ENCODE measurements at places on chromosomes 16 and 17.
A peak's percentile ranks its signal among the peaks of the same experiment; 100 is the strongest.

DNA sequence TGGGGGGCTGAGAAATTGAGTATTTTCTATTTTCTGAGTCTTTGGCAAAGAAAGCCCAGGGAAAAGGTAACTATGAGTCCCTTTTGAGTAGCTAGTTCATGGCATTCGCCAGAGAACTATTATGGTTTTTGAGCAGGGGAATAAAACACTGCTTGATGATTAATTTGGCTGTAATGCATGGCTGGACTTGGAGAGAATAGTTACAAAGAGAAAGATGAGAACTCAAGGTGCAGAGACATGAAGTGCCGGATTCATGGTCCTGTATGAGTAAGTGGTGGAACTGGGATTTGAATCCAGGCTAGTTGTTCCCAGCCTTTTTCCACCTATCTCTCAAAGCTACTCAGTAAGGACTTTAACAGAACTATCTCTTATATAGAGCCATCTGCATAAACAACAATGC lies 266.6 kb downstream of the CA10 start:
- DNase-seq = no peak

GRCh38 chr17:18109935-18110485 lies 1.5 kb downstream of the MYO15A start:
- DNase-seq = no peak

DNA sequence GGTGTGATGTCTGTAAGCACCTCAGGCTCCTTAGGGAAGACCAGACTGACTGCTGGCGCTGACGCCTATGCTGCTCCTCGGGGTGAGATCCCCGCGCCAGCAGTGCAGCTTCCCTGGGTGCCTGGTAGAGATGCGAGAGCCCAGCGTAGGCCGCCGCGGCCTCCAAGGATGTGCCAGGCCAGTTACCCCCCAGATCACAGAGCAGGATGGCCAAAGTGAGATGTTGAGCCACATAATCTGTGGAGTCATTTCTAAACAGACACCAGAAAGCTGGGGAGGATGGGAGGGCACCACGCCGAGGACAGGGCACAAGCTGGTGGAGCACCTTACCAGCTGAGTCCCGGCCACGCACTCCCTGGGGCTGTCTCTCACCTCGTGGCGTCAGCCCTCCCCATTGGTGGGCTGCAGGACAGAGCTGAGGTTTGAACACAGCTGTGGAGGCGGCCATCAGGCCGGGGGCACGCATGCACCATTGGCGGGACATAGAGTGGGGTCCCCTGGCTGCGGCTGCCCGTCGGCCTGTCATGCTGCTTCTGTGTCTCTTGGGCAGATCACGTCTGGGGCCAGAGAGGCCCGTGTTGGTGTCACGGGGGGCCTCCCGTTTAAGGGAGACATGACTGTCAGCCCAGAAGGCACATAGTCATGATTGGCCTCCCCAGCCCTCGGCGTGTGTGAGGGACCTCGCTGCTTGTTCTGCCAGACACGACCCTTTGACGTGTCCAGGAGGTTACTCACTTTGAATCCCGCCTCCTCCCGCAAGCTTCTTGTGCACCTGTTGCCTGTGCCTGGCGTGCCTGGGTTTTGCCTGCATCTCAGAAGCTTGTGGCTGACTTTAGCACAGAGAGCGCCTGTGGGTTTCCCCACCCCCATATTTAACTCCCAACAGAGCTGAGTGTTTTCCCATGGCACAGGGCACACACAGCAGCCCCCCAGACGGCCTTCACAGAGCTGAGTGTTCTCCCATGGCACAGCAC lies 21.9 kb downstream of the MAPK8IP3 start:
- no peak for DNase-seq

DNA sequence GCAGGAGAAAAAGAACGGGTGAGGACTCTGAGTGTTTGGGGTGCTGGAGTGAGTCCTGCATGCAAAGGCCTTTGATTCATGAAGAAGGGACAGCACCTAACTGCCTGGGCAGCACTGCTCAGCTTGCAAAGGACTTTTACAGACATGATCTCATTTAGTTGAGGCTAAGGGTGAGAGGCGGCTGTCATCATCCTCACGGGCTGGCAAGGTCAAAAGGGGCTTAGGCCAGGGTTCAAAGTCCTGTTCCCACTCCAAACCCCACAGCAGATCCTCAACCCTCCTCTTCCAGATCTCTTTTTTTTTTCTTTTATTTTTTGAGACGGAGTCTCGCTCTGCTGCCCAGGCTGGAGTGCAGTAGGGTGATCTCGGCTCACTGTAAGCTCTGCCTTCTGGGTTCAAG lies 4.8 kb downstream of the RHBDF2 start:
- no peak for DNase-seq

DNA sequence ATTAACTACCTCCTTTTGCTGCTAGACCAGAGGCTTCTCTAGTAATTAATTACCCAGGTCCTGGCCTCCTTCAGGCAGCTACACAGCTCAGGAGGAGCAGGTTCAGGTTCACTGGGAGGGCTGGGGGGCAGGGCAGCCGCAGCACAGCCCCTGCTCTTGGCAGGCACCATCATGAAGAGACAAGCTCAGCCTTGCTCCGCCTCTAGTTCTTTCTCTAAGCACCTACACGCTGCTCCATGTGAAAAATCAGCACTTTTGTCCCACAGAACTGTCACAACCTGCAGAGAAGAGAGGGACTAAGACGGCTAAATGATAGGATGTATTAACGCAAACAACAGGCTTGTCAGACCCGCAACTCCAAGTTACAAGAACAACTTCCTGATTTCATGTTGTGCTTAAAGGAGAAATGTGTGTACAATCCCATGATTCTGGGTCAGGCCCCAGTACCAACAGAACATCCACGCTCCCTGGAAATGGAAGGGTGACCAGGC lies 53.4 kb downstream of the GRB2 start:
- no peak for DNase-seq

GRCh38 chr16:53506254-53506653 lies 3.2 kb upstream of the AKTIP start:
- no peak for DNase-seq

- DNase-seq = no peak
Measured at GRCh38 chr17:68853439-68853838, 101.8 kb downstream of the ABCA8 start.

DNA sequence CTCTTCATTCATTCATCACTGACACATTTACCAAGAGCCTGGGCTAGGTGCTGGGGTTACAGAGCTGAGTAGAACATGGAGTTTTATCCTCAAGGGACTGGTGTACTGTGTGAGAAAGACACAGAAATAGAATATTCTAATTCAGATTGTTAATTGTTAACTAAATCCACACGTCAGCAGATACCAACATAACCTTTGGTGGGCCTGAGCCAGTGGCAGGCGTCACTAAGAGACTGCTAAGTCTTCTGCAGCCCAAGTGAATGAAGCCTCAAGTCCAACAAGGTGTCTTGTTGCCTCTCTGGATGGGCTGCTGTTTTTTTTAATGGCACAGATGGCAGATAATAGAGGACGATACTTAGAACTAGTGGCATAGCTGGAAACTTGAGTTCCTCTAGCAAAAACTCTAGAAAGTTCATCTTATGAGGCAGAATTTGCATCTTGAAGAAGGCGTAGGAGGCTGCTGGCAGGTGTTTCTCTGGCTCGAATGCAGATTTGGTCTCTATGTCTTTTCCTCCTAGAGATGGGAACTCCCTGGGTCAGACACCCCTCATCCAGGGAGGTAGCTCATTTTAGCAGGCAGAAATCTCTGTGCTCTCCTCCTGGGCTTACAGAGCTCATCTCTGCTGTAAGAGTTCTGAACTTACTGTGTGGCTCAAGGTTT lies 179.5 kb downstream of the NTN1 start:
- no peak for DNase-seq

- peak; percentile 60 for DNase-seq
Measured at GRCh38 chr16:23803591-23804123, 32.1 kb upstream of the PRKCB start.

GRCh38 chr16:67181346-67181745 lies 2.4 kb downstream of the MATCAP1 start:
- no peak for DNase-seq

- DNase-seq = no peak
Measured at GRCh38 chr16:63230421-63231040, 1194.3 kb upstream of the CDH8 start.

DNA sequence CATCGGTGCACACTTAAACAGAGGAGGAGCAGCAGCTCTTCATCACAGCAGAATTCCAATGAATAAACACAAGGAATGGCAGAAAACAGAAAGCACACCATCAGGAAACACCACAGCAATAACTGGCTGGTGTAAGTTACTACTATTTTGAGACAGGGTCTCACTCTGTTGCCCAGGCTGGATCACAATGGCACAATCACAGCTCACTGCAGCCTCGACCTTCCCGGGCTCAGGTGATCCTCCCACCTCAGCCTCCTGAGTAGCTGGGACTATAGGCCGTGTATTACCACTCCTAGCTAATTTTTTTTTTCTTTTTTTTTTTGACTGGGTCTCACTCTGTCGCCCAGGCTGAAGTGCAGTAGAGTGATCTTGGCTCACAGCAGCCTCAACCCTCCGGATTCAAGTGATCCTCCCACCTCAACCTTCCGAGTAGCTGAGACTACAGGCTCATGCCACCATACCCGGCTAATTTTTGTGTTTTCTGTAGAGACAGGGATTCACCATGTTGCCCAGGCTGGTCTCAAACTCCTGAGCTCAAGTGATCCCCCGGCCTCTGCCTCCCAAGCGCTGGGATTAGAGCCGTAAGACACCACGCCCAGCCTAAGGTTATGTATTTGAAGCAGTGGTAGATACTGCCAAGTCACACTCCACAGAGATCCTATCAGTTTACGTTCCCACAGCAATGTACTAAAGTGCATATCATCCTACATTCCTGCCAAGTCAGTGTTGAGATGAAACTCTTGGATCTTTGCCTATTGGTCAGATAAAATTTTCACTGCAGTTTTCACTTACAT lies 20.7 kb downstream of the TRAP1 start:
- DNase-seq = no peak

DNA sequence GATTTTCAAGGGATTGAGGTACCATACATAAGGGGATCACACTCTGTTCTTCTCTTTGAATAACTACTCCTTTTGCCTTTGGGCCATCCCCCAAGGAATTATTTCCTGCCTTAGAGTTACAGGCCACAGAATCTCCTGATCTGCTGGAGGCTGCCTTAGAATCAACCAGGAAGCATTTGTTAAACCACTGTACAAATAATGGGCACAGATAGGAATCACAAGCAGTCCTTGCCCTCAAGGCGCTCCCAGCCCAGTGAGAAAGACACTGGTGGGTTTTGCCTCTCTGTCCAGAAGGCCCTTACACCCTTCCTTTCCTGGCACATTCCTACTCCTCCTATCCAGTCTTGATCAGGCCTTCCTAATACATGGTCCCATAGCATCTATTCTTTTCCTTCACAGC lies 45.9 kb downstream of the MRTFB start:
- no peak for DNase-seq

GRCh38 chr16:54208237-54208636 lies 78.3 kb downstream of the IRX3 start:
- DNase-seq = no peak

GRCh38 chr16:563072-563644 lies 3.0 kb downstream of the PRR35 start:
- no peak for DNase-seq

DNA sequence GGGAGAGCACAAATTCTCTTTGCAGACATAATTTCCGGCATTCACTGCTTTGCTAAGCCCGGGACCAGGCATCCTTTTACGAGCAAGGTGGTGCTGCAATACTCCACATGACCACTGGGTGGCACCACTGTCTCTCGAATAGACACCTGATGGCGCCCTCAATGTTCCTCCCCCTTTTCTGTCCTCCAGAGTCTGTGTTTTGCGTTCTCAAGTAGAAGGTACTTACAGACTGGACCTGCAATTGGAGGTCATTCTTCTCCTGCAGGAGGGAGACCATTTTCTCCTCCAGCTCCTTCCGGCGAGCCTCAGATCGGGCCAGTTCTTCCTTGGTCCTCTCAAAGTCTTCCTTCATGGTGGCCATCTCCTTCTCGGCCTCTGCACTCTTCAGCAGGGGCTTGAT lies 45.2 kb downstream of the MYH13 start:
- peak; percentile 45 for DNase-seq

- no peak for DNase-seq
Measured at GRCh38 chr17:46948544-46948943, 25.6 kb downstream of the GOSR2 start.

DNA sequence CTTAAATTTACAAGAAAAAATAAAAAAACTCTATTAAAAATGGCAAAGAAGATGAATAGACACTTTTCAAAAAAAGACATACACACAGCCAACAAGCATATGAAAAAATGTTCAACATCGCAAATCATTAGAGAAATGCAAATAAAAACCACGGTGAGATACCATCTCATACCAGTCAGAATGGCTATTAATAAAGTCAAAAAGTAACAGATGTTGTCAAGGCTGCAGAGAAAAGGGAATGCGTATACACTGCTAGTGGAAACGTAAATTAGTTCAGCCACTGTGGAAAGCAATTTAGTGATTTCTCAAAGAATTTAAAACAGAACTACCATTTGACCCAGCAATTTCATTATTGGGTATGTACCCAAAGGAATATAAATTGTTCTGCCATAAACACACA lies 31.4 kb downstream of the CAPNS2 start:
- DNase-seq = no peak

- no peak for DNase-seq
Measured at GRCh38 chr16:69073181-69073702, 32.2 kb upstream of the HAS3 start.

- peak; percentile 50 for DNase-seq
Measured at GRCh38 chr17:8954339-8954738, 11.2 kb downstream of the PIK3R5 start.

- DNase-seq = no peak
Measured at GRCh38 chr17:2331303-2331702, 5.0 kb downstream of the TSR1 start.

DNA sequence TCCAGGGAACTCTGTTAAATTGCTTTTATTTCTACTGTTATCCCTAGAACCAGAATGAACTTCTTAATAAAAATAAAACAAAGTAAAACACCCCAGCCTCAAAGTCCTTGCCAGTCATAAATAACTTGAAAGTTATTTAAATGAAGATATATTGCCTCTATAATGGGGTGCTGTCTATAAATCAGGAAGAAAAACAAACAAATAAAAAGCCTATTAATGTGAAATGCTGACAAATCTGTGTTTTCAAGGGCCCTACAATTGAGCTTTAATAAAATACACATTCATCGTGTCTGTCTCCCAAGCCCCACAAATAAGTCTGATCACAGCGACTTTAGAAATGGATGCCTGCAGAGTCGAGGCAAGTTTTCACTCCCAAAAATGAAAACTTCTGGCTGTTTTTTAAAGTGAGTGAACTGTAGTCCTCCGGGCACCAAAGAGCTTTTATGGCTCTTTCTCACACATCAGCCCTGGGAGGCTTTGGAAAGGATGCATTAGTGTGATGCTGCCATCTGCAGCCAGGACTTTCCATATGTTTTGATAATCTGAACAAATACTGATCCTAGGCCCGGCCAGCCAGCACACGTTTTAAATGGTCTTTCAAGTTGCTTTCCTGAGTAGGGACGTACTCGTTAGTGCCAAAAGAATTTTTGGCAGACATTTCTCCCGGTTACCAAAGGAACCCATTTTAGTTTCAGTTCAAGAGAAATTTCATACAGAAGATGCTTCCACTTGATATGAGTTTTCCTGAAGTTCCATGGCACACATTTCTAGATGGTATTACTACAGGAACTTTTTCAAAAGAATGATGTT lies 16.3 kb downstream of the NACA2 start:
- DNase-seq = no peak

GRCh38 chr16:23929856-23930255 lies 94.1 kb downstream of the PRKCB start:
- DNase-seq = no peak

GRCh38 chr17:12098568-12098967 lies 77.9 kb downstream of the MAP2K4 start:
- no peak for DNase-seq
